Stimulated activated CD8-positive, alpha-beta memory T cell treated with anti-CD3 and anti-CD28 coated beads, Interleukin-4, amount 100 ng/mL, for 4 hours (primary cell): ENCODE measurements at places on chromosomes 5 and 9.

DNA sequence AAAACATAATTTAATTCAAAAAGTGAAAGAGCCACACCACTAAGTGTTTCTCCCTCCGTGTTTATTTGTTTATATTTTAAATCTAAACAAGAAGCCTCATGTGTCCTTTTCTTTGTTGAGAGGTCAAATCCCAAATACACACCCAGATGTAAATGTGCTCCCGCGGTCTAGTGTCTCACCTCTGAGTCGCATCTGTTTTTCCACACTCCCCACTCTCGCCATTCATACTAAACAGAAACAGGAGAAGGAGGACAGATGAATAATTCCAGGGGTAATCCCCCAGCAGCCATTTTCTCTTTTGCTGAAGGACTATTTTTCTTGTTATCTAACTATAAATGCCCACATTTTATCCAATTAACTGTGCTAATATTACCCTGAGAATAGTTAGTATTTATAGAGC, 361.6 kb upstream of the RIOK2 start:
- no peak for DNase-seq

DNA sequence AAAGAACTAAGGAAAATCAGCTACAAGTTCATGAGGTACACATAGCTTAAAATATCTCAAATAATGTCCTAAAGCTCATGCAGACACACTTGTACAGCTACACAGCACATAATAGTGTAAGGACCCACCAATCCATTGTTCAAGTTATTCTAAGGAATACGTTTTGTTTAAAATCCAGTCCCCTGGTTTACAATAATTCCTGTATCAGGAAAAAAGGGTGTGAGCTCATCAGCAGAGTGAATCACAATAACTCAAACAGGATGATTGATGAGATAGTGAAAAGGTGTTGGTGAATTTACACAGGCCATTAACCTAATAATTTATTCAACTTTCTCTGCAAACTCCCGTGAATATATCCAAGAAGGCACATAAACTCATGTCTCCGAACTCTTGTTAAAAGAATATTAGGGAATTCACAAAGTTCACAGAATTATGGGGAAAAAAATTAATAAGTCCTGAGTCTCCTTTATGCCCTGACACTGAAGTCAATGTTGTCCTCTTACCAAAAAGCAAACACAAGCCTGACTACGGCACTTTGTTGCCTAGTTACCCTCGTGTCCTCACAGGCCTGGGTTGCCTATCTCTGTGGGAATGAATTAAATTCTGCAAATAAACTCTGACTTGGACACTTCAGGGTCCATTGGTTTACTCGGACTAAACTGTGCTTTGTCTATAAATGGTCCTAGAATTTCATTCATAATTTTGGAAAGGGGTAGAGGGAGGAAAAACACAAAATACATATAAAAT, 142.8 kb upstream of the PDE4D start:
- no peak for DNase-seq

DNA sequence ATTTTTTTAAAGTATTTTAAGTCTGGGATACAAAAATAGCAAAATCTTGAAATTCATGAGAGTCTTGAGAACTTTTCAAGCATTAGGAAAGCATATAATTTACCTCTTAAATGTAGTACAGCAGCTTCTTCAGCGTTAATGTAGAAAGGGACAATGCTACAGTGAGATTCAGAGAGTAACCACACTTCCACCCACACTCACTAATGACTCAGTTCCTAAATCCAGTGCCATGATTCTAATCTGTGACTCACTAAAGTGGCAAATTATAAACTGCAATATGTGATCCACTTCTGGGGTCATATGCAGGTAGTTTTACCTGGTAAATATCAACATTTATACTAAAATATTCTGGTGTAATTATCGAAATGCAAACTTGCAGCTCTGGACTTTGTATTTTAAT, 434.5 kb upstream of the TUSC1 start:
- no peak for DNase-seq

- DNase-seq = no peak
Observed at GRCh38 chr9:34591917-34592866, 2.7 kb upstream of the CNTFR start.

- DNase-seq = no peak
Observed at GRCh38 chr9:75488719-75489110, 400.4 kb downstream of the OSTF1 start.

DNA sequence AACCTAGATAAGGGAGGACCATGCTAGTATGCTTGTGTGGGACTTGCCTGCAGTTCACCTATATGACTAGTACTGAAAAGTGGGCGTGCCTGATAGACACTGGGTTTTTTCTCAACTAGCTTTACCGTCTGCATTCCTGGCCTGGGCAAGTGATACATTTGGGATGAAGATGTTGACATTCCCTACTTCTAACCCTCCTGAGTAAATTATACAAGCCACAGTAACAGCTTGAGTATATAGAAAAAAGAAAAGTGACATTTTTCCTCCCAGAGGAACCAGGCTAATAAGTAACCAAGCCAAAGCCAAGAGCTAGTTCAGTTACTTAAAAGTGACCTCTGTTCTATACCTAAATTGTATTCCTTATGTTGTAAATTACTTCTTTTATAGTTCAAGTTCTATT, 153.8 kb upstream of the CYLC2 start:
- DNase-seq = no peak

DNA sequence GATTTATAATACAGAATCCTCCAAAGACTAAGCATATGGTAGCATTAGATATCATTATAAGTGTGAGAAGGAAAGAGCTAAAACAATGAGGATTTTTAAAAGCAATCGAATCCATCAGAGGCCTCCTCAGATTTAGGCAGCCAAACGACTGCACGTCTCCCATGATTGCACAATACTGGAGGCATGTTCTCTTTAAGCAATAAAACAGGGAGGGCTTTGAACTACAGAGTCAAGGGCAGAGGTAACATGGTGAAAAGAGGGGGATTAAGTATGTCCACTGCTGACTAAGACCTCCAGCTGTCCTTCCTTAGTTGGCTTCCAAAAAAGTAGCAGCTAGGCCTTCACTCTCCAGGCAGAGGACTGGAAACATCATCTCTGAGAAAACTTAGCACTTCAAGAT, 298.7 kb upstream of the RGMB start:
- DNase-seq = no peak

- no peak for DNase-seq
Observed at GRCh38 chr5:73974871-73975360, 348.9 kb downstream of the ARHGEF28 start.

- DNase-seq = no peak
Observed at GRCh38 chr9:34185778-34186551, 7.1 kb downstream of the UBAP1 start.

- DNase-seq = no peak
Observed at GRCh38 chr9:95793924-95794828, 81.3 kb upstream of the ERCC6L2 start.

DNA sequence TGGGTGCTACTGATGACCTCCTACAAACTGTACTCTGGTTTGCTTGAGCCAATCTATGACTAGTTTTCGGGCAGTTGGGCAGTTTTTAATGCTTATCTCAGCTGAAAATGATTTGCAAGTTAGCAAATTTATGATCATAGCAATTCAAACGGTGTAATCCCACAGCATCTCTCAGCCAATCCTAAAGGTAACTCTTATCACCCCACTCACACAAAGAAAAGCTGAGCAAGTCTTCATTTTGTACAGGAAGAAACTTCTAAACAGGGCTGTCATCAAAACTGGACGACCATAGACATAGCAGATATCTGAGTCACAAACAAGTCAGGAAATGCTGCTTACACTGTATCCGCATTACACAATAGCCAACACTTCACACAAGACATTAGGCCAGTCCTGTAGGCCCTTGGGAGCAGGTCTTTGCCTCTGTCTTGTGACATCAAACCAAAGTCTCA, 2.6 kb upstream of the ENC1 start:
- DNase-seq = no peak

DNA sequence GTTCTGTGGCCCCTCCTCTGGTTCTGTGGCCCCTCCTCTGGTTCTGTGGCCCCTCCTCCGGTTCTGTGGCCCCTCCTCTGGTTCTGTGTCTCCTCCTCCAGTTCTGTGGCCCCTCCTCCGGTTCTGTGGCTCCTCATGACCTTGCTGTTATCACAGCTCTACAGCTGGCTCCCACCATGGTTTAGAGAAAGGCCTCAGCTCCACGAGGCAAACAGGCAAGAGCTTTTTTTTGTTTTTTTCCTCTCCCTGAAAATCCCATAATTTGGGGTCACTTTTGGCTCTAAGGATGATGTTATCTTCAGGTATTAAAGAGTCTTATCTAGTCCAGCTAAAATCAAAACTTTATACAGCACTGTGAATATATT, 31.8 kb downstream of the C5orf15 start:
- DNase-seq = no peak

DNA sequence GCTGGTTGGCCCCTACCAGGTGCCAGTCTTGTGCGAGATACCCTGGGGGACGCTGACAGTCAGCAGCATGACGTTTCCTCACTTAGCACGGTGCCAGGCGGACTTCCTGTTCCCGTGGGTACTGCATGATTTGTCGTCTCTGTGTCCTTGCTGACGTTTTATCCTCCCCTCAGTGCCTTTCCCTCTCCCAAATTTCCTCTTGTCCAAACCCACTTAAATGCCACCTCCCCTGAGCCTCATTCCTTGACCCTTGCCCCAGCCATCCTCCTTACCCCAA, 60.6 kb upstream of the SAP30L start:
- no peak for DNase-seq

DNA sequence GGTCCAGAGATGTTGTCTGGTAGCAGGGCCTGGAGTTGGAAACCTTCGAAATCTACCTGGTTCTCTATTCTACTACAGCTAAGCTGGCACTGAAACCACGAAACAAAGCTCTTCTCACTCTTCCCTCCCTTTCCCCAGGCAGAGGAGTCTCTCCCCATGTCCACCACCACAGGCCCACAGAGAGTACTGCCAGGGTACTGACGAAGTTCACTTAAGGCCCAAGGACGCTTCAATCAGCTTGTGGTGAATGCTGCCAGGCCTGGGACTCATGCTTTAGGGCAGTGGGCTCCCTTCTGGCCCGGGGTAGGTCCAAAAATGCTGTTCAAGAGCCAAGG, 17.3 kb upstream of the CCNB1 start:
- no peak for DNase-seq

GRCh38 chr5:143134900-143135299, 268.6 kb downstream of the NR3C1 start:
- DNase-seq = no peak

- no peak for DNase-seq
Observed at GRCh38 chr9:89430995-89431394, 66.9 kb downstream of the SEMA4D start.

DNA sequence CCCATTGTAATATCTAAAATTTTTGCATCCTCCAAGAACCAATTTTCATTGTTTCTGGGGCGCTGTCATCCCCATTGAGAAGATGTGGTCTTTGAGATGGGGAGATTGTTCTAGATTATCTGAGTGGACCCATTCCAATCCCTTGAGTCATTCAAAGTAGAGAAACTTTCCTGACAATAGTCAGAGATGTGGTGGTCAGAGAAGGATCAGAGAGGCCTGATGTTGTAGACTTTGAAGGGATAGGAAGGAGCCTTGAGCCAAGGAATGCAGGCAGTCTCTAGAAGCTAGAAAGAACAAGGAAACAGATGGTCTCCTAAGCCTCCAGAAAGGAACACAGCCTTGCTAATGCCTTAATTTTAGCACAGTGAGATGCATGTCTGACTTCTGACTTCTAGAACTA, 80.4 kb downstream of the TEK start:
- no peak for DNase-seq

- DNase-seq = peak; percentile 23
Observed at GRCh38 chr5:160438316-160439204, 16.9 kb downstream of the PTTG1 start.

GRCh38 chr5:159550951-159551350, 220.7 kb upstream of the IL12B start:
- DNase-seq = no peak

DNA sequence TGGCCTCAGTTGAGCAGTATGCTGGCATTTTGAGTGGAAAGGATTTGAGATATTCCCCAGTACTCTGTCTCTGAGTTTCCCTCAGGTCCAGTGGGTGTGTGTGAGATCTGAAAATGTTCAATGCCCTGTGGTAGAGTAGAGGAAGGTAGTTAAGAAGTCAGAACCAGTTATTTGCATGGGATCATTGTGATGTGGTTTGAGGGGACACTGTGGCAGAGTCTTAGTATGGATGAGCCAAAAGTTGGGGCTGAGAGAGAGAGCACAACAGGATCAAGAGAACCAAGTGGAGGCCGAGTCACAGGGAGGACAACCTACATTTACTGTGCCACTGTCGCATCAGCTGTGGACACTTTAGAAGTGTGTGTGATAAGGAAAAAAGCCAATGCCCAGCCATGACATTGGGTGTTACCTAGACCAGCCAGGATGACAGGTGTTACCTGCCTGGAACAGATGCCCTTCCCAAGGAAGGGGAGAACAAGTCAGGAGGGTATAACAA, 128.9 kb upstream of the IL12B start:
- DNase-seq = no peak

DNA sequence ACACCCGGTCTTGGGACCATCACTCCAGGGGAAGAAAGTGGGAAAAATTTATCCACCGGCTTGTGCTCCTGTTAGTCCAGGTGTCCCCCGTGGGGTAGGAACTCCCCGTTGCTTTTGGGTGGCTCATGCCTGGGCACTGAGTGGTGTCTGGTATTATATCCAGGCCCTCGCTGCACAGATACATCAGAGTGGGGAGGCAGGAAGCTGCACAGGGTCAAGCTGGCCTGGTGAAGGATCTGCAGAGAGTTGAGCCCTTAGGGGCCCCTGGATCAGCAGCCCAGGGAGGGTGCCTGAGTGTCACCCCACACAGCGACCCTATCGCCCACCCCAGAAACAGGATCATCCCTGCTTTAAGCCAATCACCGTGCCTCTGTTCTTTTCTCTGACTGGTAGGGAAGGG, 24.4 kb upstream of the COL5A1 start:
- DNase-seq = no peak

- DNase-seq = no peak
Observed at GRCh38 chr9:6708732-6709131, 49.0 kb upstream of the KDM4C start.

DNA sequence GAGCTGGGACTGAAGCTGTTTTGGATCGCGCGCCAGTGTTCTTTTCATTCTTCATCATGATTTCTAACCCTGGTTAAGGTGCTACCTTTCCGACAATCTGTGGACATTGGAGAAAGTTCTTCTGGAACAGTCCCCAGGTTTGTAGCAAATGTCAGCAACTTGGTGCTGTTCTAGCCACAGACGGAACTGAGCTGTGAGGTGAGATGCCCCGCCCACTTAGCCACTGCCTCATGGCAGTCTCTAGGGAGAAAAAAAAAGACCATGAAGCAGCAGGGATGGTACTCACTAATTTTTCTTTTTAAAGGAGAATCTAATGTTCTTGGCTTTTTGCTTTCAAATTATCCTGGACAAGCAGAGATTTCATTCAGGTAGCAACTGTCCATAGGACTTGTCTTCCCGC, 72.1 kb upstream of the STK32A start:
- DNase-seq = no peak
